ENCODE measurements at places on chromosomes 6 and 20.
A peak's percentile ranks its signal among the peaks of the same experiment; 100 is the strongest.

DNA sequence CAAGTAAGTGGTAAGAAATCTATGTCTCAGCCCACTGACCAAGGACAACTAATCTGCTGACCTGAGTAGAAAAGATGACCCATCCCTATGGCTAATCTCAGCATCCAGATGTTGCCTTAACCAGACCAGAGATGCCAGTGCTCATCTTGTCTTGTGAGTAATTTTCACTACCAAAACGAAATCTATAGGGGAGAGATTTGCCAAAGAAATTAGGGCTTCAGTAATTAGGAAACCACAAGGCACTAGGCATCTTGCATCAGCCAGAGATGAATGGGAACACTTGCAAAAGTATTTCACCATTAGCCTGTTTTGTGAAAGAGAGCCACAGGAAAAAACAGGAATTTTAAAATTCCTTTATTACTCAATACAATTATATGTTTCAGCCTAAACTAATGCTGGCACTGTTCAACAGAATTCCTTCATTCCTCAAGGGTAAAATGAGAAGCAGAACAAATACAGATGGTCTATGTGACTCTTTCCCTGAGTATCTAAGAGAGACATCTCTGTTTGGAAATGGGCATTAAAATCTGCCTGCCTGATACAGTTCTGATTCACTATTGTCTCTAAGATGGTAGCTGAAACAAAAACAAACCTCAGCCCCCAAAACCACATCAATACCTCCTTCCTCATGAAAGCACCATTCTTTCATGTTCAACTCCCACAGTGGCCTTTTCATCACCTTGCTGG lies 87.8 kb downstream of the GMDS start:
- DNase-seq, result peak; percentile 10

- DNase-seq, result no peak
Measured at GRCh38 chr20:6630514-6630913, 137.0 kb upstream of the BMP2 start.

DNA sequence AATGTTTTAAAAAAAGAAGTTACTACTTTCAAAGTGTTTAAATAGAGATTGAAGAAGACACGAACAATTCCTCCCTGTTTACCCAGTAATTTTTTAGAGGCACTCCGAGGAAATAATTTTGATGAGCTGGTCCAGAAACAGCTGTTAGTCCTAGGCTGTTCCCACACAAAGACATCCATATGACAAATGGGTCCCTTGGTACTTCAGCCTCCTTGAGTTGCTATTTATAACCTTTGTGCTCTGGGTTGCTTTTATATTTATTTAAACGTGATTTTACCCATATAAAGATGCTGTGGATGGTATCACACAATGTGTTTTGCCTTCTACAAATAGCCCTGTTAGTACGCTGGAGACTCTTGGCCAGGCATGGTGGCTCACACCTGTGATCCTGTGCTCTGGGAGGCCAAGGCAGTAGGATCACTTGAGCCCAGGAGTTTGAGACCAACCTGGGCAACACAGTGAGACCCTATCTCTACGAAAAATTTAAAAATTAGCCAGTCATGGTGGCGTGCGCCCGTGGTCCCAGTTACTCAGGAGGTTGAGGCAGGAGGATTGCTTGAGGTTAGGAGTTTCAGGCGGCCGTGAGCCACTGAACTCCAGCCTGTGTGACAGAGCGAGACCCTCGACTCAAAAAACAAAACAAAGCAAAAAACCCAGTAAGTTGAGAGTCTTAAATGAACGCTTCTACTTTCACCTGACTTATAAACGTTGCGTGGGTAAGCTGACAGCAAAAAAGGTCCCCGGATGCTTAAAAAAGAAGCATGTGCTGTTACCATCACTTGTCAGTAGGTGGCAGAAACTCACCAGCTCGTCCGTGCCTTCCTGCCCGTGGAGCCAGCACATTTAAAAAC lies 56.9 kb upstream of the ARMH2 start:
- DNase-seq, result peak; percentile 69

- DNase-seq, result no peak
Measured at GRCh38 chr20:10060226-10060625, 25.4 kb downstream of the ANKEF1 start.

GRCh38 chr20:25057234-25058050 lies 497 bp downstream of the ACSS1 start:
- DNase-seq, result peak; percentile 74

DNA sequence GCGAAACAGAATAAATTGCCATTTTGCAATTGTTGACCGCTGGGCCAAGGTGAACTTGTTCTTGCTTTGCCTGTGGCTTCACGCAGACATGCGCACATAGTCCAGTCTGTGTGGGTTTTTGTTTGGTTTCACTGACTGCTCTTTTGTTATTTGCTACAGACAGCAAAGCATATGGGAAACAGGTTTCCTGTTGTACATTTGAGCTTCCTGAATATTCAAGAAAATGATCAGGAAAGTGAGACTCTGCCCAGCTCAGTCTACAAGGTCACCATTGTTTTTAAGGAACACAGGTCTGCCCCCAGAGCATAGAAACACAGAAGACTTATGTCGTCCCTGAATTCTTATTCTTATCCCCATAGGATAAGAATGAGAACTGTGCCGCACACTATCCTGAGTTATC lies 55.6 kb downstream of the SASH1 start:
- DNase-seq, result no peak

GRCh38 chr6:84224251-84224650 lies 3.2 kb downstream of the CEP162 start:
- DNase-seq, result no peak

DNA sequence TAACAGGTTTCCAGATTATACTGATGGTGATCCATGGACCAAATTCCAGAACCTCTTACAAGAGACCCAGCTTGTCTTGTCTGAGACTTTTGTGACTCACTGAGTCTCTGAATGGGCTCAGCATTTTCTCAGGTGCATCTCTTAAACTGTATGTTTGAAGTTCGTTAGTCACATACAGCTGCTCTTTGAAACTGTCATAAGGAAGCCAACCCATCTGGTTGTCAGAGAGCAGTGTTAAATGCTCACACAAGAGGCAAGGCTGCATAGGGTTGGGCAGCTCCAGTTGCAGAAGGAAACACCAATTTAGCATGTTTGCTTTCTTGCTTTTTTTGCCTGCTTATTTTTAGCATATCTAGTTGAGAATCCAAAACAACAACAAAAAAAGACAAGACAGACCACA lies 47.1 kb downstream of the TRIM27 start:
- DNase-seq, result no peak

GRCh38 chr6:70390067-70390466 lies 23.2 kb upstream of the FAM135A start:
- DNase-seq, result no peak

DNA sequence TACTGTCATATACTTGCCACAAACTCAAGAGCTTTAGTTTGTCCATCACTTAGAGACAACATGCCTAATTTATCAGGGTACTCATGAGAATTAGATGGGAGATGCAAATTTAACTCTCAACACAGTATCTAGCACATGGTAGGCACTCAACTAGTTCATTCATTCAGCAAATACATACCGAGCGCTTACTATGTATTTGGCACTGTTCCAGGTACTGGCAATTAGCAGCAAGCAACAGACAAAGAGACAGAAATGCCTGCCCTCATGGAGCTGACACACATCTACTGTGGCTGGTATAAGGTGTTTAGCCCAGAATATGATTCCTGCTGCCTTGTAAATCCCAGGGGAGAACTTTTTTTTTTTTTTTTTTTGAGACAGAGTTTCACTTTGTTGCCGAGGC lies 4.8 kb downstream of the MICAL1 start:
- DNase-seq, result no peak

- DNase-seq, result no peak
Measured at GRCh38 chr6:14109411-14109826, 8.2 kb upstream of the CD83 start.

DNA sequence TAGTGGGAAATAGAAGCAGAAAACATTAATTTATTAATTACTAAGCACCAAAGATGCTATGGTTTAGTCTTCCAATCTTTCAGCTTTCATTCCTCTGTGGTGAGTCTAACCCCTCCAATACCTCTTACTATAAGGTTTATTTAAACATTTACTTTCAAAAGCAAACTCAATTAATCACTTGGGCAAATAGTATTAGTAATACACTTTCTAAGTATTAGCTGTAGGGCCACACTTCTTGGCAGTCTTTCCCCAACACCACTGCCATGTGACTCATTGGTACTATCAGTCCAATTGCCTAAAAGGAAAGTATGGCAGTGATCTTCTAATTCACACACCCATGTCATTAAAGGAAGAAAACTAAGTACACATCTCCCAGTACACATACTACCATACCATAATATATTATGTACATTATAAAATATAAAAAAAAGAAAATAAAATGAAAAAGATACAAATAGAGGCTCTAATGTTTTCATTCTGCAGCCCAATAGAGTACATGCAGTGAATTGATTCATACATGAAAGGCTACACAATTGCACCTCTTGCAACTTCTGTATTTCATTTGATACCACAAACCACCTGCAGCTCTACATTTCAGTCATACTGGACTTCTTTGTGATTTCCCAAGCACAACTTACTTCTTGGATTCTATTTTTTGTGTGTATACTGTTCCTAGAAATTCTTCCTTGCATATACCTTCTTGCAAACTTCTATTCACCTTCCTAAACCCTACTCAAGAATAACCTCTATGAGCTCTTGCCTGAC lies 218.6 kb downstream of the PKHD1 start:
- DNase-seq, result no peak

GRCh38 chr6:147207351-147207750 lies 3.1 kb downstream of the STXBP5 start:
- no peak for DNase-seq

- DNase-seq, result no peak
Measured at GRCh38 chr6:132589454-132589853, at the start of gene TAAR5. Gene TAAR5 (minus strand): TSS chr6:132589741. CDS start chr6:132589686, 55 bp downstream.

DNA sequence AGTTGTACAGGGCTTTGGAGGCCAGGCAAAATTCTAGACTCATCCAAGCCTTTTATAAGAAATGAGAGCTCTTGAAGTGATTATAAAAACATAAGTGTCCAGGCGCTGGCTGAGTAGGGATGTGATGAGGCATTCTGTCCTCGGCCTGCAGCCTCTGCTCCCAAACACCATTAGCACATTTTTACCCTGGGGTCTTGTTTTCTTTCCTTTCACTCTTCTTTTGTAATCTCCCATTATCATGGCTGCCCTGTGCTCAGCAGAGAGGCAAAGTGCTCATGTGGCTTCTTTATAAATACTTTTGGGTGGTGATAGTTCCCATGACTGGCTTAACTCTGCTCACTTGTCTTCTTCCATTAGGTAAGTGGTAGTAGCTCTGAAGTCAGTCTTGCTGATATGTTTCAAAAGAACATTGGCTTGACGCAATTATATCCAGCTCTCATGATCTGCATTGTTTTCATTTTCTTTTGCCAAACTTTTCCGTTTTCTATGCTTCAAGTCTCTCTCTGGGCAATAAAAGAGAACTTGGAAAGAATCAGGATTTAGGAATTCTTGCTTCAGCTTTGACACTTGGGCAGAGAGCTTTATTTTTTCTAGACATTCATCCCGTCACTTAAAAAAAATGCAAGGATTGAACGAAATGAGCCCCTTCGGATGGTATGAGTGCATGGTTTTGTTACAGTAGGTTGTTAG lies 61.1 kb downstream of the CAP2 start:
- no peak for DNase-seq

- DNase-seq, result no peak
Measured at GRCh38 chr6:15990179-15990578, 138.7 kb upstream of the MYLIP start.

DNA sequence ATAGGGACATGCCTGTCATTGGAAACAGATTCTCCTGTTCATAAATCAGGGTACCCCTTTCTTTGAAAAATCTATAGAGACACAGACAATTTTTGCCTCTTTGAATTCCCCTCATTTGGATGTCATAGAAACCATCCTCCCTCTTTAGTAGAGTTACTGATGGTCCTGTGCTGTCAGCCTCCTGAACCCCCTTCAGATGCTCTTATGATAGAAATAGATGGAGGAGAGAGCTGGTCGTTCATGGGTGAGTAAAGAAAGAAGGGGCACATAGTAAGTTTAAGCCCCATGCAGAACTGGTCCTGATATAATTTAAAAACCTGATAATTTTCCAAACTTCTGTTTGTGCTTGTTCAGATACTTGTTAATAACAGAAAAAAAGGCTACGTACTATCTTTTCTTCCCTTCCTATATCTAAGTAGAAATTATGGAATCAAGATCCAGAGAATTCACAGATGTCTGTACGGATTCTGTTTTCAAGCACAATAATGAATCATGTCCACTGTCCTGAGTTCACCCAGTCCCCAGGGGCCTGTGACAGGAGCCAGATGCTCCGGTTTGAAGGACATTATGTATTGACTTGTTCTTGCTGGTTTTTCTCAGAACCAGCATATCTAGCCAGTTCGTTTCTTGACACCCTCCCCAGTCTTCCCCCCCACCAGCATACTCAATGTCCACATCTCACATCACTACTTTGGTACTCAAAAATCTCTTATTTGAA lies 78.1 kb downstream of the NCOA7 start:
- no peak for DNase-seq

- DNase-seq, result no peak
Measured at GRCh38 chr6:15901141-15902115, 227.5 kb upstream of the MYLIP start.

DNA sequence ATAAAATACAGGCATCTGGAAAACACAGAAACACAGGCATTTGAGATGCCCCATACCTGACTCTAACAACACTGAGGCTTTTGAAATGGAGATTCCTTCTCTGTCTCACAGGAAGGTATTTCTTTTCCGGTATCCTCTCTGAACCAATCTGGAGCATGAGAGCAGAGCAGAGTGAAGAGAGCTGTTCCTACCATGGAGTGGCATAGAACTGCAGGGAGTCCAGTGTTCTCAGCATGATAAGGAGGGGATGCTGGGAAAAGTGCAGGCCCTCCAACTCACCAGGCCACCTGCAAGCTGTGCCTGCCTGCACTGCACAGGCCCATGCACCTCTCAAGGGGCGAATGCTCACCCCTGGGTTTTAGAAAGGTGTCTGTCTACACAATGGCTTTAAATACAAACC lies 89.2 kb downstream of the FOXA2 start:
- DNase-seq, result no peak

- DNase-seq, result no peak
Measured at GRCh38 chr20:37927410-37928095, 24.6 kb downstream of the VSTM2L start.

All from activated CD4-positive, alpha-beta T cell treated with anti-CD3 and anti-CD28 coated beads for 4 hours (primary cell).